ENCODE measurements at places on chromosomes 11 and 22.

GRCh38 chr11:72789493-72790131, 4.2 kb downstream of the STARD10 start:
- no peak overlapping the region for H3K27ac ChIP-seq
- peaks cover 41% of the 10 kb centered on the region for H3K4me1 ChIP-seq
- no peaks in the 10 kb centered on the region for H3K27me3 ChIP-seq
- no peak for DNase-seq
- H3K36me3 ChIP-seq, result no peaks in the 10 kb centered on the region

- DNase-seq, result no peak
- no peaks in the 10 kb centered on the region for H3K27me3 ChIP-seq
- no peaks in the 10 kb centered on the region for H3K36me3 ChIP-seq
- no peak overlapping the region for H3K4me3 ChIP-seq
- no peaks in the 10 kb centered on the region for H3K4me1 ChIP-seq
- no peak overlapping the region for H3K27ac ChIP-seq
These were observed 15.7 kb downstream of the ZNF215 start for GRCh38 chr11:6941970-6942369.

- H3K36me3 ChIP-seq, result no peaks in the 10 kb centered on the region
- H3K4me1 ChIP-seq, result no peaks in the 10 kb centered on the region
- H3K4me3 ChIP-seq, result no peak overlapping the region
- no peak for DNase-seq
- H3K27ac ChIP-seq, result no peak overlapping the region
These were observed 80.0 kb downstream of the TRIM29 start for GRCh38 chr11:120057595-120058581.

- no peaks in the 10 kb centered on the region for H3K36me3 ChIP-seq
- no peaks in the 10 kb centered on the region for H3K4me1 ChIP-seq
- DNase-seq, result no peak
- no peaks in the 10 kb centered on the region for H3K27me3 ChIP-seq
- no peak overlapping the region for H3K4me3 ChIP-seq
- no peak overlapping the region for H3K27ac ChIP-seq
These were observed 358.4 kb downstream of the OPCML start for GRCh38 chr11:133173810-133174412.

- no peak overlapping the region for H3K4me3 ChIP-seq
- H3K27ac ChIP-seq, result no peak overlapping the region
- H3K36me3 ChIP-seq, result no peaks in the 10 kb centered on the region
- DNase-seq, result no peak
- H3K4me1 ChIP-seq, result no peaks in the 10 kb centered on the region
These were observed 12.5 kb upstream of the C1QTNF4 start for GRCh38 chr11:47606731-47607130.

DNA sequence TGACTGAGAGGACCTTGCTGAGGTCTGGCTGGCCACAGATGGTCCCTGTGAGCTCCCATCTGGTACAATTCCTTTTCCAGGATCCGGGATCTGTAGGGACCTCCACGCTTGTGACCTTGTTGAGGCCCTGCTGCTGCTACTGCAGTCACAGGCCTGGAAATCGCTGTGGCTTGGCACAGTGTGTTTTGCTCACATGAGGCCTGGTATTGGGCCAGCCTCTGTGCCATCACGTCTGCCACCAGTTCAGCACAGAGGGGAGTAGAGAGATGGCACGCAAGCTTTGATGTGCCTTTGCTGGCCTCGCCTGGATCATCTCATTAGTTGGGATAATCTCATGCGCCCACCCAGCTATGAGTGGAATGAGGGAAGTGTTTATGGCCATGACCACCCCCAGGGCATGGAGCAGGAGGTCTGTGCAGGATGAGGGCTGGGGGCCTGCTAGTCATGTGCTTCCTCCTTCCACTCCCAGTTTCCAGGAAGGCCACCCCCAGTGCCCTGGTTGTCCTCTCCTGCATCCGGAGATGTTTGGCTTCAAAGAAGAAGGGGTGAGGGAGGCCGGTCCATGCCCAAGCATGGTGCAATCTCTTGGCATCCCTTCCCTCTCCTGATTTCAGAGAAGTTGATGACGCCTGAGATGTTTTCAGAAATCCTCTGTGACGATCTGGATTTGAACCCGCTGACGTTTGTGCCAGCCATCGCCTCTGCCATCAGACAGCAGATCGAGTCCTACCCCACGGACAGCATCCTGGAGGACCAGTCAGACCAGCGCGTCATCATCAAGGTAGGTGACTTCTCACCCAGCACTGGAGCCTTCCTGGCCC, 22.4 kb downstream of the DERL3 start:
- H3K36me3 ChIP-seq, result peaks cover 77% of the 10 kb centered on the region
- no peak for DNase-seq
- H3K4me3 ChIP-seq, result no peak overlapping the region
- no peak overlapping the region for H3K27ac ChIP-seq
- no peaks in the 10 kb centered on the region for H3K27me3 ChIP-seq
- H3K4me1 ChIP-seq, result no peaks in the 10 kb centered on the region

DNA sequence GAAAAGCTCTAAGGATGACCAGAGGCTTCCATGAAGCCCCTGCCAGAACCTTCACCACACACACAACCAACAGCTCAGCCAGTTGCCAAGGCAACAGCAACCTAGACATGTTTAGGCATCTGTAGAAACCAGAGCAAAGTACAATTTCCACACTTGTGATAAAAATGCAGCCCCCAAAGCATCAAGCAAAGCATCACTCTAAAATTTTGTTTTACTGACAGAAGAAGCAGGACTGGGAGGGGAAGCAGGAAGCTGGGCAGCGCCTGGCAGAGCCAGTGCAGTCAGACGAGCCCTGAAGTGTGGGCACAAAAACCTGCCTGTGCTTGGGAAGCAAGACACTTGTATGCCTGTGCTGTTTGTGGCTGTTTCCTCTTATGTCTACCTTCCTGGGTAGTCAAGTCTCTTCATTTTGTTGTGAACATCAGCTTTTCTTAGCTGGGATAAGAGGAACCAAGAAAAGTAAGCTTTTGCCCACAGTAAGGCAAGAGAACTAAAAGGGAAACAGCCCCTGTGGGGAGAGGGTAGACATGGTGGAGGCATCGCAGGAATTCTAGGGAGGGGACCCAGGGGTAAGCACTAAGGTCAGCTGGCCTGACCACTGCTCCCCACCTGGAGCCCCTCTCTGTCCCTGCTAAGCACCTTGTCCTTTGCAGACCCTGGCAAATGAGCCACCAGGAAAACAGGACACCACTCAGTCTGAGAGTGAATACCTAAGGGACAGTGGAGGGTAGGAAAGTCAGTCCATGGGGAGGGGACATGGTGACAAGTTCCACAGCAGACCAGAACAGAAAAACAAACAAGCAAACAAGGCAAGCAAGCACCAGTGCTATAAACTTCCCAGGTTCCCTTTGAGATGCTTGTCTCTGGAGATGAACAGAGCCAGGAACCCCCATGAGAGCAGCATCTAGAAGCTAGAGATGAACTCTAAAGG, 13.4 kb downstream of the PACSIN2 start:
- H3K4me3 ChIP-seq, result no peak overlapping the region
- no peaks in the 10 kb centered on the region for H3K27me3 ChIP-seq
- peak overlapping the region; percentile 52 for H3K27ac ChIP-seq
- DNase-seq, result no peak
- H3K36me3 ChIP-seq, result no peaks in the 10 kb centered on the region

DNA sequence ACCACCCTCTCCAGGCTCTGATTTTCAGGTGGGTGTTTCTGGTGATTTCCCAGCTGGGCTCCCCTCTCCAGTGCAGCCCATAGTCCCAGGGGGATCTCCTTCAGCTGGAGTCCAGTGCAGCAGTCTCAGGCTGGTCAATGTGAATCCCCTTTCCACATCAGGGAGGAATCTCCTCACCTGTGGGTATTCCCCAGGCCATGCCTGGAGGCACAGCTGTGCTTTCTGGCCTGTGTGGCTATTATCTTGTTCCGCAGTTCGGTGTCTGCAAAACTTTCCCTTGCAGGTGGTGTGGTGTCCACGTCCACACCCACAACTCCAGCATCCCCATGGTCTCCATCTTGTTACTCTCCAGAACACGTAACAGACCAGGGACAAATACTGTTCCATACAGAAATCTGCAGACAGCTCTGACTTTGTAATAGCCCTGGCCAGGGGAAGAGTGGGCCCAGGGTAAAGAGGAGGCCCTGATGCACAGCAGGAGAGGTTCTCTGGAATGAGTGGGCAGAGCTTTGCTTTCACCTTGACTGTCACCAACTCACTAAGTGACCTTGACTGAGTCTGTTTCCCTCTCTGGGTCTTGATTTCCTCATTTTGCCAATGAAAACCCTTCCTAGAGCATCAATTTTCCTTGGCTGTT, 183.2 kb downstream of the CSNK2A3 start:
- DNase-seq, result no peak
- no peaks in the 10 kb centered on the region for H3K4me1 ChIP-seq
- H3K36me3 ChIP-seq, result no peaks in the 10 kb centered on the region
- no peaks in the 10 kb centered on the region for H3K27me3 ChIP-seq
- no peak overlapping the region for H3K27ac ChIP-seq

- H3K36me3 ChIP-seq, result peaks cover 35% of the 10 kb centered on the region
- H3K27ac ChIP-seq, result no peak overlapping the region
- no peak overlapping the region for H3K4me3 ChIP-seq
- DNase-seq, result no peak
- peaks cover 5% of the 10 kb centered on the region for H3K4me1 ChIP-seq
These were observed 21.5 kb downstream of the C11orf58 start for GRCh38 chr11:16759857-16760508.

GRCh38 chr22:49640366-49641095, 187.1 kb downstream of the BRD1 start:
- no peaks in the 10 kb centered on the region for H3K36me3 ChIP-seq
- no peak overlapping the region for H3K4me3 ChIP-seq
- H3K27me3 ChIP-seq, result no peaks in the 10 kb centered on the region
- DNase-seq, result no peak
- no peaks in the 10 kb centered on the region for H3K4me1 ChIP-seq

- no peak overlapping the region for H3K27ac ChIP-seq
- no peaks in the 10 kb centered on the region for H3K27me3 ChIP-seq
- H3K4me1 ChIP-seq, result peaks cover 6% of the 10 kb centered on the region
- no peaks in the 10 kb centered on the region for H3K36me3 ChIP-seq
These were observed 60.5 kb downstream of the LIF start for GRCh38 chr22:30186041-30186440.

GRCh38 chr11:59769111-59769510, 13.9 kb downstream of the STX3 start:
- H3K27ac ChIP-seq, result no peak overlapping the region
- no peaks in the 10 kb centered on the region for H3K27me3 ChIP-seq
- H3K4me3 ChIP-seq, result no peak overlapping the region
- DNase-seq, result no peak

DNA sequence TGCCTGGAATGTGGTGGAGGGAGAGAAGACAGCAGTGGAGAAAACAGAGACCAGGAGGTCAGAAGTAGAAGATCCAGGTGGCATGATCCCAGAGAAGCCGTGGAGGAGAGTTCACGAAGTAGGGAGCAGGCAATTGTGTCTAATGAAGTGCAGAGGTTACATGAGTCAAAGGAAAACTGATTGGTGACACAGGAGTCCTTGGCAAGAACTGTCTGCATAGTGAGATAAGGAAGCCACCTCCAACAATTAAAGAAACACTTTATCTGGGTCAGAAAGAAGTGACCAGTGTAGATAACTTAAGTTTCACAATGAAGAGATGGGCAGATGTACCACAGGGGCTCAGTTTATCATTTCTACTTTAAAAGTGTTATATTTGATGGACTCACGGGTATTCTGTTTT, 57.0 kb upstream of the PTH start:
- no peak for DNase-seq
- no peak overlapping the region for H3K27ac ChIP-seq
- no peaks in the 10 kb centered on the region for H3K36me3 ChIP-seq
- no peak overlapping the region for H3K4me3 ChIP-seq
- H3K4me1 ChIP-seq, result no peaks in the 10 kb centered on the region

GRCh38 chr22:19168088-19168890, 10.2 kb downstream of the SLC25A1 start:
- H3K36me3 ChIP-seq, result no peaks in the 10 kb centered on the region
- H3K4me3 ChIP-seq, result no peak overlapping the region
- H3K4me1 ChIP-seq, result peaks cover 30% of the 10 kb centered on the region
- no peak overlapping the region for H3K27ac ChIP-seq
- no peak for DNase-seq
- H3K27me3 ChIP-seq, result peaks cover 49% of the 10 kb centered on the region

DNA sequence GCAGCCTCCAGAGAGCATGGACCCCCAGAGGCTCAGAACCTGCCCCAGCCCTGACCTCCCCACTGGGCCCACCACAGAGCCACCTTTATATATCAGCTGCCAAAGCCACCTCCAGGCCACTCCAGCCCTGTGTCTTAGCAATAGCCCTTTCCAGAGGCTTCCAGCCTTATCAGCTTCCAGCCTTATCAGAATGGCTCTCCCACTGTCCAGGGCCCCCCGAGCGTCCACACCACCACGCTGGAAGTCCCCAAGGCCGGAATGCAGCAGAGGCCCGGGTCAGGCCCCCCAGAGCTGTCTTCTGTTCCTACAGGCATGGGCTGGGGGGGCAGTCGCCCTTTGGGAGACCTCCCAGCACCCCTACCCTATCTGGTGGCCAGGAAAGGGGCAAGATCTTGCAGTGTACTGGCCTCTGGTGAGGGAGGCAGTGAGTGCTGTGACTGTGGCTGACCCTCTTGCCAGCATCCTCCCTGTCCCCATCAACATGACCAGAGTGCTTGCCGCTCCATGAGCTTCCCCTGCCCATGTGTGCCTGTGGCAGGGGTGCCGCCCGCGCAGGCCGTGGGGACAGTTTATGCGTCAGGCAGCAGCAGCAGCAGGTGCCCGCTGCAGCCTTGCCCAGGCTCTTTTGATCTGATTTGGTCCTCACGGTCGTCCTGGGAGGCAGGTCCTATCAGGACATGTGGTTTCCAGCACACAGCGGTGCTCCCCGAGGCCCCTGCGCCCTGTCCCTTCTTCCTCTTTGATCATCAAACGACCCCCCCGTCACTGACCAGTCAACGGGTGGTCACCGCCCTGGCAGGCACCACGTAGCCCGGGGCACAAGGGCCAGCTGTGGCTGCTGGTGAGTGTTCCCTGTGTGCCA, 15.9 kb downstream of the OSBPL5 start:
- no peaks in the 10 kb centered on the region for H3K36me3 ChIP-seq
- H3K4me1 ChIP-seq, result peaks cover 10% of the 10 kb centered on the region
- H3K27ac ChIP-seq, result no peak overlapping the region
- no peak overlapping the region for H3K4me3 ChIP-seq

DNA sequence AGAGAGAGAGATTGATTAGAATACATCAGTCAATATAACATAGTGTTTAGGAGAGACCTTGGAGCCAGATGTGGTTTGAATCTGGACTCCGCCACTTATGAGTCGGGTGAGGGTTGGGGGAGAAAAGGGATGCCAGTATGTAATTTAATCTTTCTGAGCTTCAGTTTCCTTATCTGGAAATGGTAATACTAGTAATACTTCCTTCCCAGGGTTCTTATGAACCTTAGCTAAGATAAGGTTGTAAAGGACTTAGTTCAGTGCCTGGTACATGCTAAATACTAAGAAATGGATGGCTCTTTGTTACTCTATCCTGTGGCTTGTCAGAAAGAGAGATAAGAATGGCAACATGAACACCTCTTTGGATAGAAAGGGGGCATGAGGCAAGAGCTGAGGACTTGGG, 226.1 kb upstream of the NARS2 start:
- no peaks in the 10 kb centered on the region for H3K36me3 ChIP-seq
- H3K4me3 ChIP-seq, result no peak overlapping the region
- no peak for DNase-seq
- H3K27me3 ChIP-seq, result no peaks in the 10 kb centered on the region

GRCh38 chr11:110061296-110061695, 31.9 kb upstream of the ZC3H12C start:
- DNase-seq, result no peak
- no peak overlapping the region for H3K27ac ChIP-seq
- H3K36me3 ChIP-seq, result no peaks in the 10 kb centered on the region
- H3K4me1 ChIP-seq, result no peaks in the 10 kb centered on the region
- no peak overlapping the region for H3K4me3 ChIP-seq

- DNase-seq, result no peak
- peaks cover 5% of the 10 kb centered on the region for H3K4me1 ChIP-seq
- H3K4me3 ChIP-seq, result no peak overlapping the region
- H3K36me3 ChIP-seq, result no peaks in the 10 kb centered on the region
- no peak overlapping the region for H3K27ac ChIP-seq
- no peaks in the 10 kb centered on the region for H3K27me3 ChIP-seq
These were observed 59.8 kb downstream of the WNT7B start for GRCh38 chr22:45917146-45917545.
